Chondrocyte (in vitro differentiated cells): ENCODE measurements at places on chromosomes 3 and 15. TPM values are rescaled to one million over a fixed set of nuclear protein-coding genes. Genes with fewer than 3 reads are reported as not detected.

DNA sequence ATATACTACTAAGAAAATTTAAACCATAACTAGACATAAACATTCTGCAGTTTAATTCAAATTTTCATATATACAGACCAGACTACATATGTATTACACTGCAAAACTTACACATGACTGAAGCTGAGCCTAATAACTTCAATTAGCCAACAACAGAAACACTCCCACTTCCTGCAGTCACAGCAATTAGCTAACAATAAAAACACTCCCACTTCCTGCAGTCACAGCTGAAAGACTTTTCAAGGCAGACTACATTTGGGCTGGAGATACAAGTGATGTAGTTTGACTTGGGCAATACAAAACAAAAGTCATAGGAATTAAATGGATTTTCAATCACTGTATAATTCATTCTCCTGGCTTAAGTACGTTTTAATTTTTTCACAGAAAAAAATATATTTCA, 10.3 kb downstream of the TM2D3 start:
- no peak for DNase-seq

The BCHE gene
- 1.6 to 4.2 TPM (median 1.9 TPM) in 3 replicates for total RNA-seq

DNA sequence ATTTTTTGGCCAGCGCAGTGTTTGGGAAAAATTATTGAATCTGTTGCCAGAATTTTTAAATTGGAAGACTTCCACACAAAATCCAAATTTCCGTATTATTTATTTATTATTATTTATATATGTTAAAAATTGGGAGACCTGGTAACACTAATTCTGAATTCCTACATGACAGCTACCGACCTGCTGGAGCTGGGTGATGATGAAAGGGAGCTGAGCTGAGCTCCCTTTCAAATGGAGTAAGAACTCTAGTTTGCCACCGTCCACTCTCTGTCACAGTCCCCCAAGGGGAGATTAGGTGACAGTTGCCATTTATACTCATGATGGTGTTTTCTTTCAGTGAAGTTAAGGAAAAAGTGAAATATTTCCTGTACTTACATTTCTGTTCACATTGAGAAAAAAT, 1.4 kb downstream of the CRTC3 start:
- DNase-seq: no peak

- DNase-seq: no peak
Measured at GRCh38 chr3:39665441-39665840, 144.0 kb upstream of the MYRIP start.

DNA sequence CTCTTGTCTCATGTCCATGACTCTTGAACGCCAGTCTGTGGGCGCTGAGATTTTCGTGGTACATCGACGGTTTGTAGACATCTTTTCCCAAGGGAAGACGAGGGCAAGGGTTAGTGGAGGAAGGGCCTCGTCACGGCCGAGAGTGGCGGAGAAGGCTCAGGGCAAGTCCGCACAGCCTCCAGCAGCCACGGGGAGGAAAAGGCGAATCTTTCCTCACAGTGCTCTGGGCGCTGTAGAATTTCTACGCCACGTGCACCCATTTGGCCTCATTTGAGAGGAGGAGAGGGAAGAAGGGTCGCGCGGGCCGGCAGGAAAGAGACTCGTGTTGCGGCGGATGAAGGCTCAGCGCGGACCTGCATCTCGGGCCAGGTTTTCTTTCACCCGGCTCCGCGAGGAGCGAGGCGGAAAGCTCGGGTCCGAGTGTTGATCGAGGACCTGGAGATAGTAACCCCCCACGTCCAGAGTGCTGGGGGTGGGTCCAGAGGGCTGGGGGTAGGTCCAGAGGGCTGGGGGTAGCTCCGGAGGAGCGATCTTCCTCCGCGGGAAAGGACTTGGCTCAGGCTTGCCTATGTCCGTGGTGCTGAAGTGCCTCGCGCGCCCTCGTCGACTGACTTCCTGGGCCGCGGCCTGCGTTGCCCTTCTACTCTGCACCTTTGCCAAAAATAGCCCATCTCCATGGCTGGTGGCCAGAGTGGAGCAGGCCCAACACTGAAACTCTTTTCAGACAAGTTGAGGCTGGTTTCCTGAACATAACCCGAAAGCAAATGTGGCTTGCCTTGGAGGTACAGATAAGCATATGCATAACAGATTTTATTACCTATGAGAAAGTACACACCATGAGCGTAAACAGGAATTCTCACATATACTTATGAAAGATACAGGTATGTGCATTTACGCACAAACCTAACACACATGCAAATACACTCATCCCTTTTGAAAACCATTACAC, 1.1 kb downstream of the SLC35G2 start:
- no peak for DNase-seq

- DNase-seq: no peak
Measured at GRCh38 chr15:72706266-72706665, 20.3 kb downstream of the BBS4 start.

GRCh38 chr3:107543666-107544065, 20.9 kb downstream of the BBX start:
- DNase-seq: no peak

The GRK7 gene
- total RNA-seq: not detected in 3 replicates

GRCh38 chr15:54659646-54660045, 537.1 kb downstream of the RSL24D1 start:
- DNase-seq: no peak

The FOXL2 gene
- 0.18 to 0.22 TPM in 2 of 3 replicates, not detected in the other for total RNA-seq

DNA sequence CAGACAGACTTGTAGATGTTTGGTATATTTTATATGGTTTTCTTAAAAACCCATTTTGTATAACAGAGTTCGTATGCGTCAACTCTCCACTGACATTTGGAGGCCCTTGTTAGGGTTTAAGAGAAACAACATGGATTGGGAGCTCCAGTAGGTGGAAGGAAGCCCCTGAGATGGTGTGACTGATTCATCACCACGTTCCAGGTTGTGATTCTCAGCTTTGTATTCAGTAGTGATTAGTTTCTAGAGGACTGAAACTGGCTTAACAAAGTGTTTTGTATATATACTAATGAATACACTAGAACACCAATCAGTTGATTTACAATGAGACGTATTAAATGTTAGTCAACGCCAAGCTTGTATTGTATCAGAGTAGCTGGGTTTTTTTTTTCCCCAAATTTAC, 33.9 kb downstream of the SNRK start:
- DNase-seq: no peak

- DNase-seq: no peak
Measured at GRCh38 chr15:51736069-51736468, 1.4 kb downstream of the LYSMD2 start.

The SPSB4 gene
- 1.9 to 2.7 TPM (median 2.4 TPM) in 3 replicates for total RNA-seq

- no peak for DNase-seq
Measured at GRCh38 chr3:157086060-157086750, 73.7 kb downstream of the CCNL1 start.

GRCh38 chr15:96325541-96326327, 4.8 kb upstream of the NR2F2 start:
- DNase-seq: no peak

DNA sequence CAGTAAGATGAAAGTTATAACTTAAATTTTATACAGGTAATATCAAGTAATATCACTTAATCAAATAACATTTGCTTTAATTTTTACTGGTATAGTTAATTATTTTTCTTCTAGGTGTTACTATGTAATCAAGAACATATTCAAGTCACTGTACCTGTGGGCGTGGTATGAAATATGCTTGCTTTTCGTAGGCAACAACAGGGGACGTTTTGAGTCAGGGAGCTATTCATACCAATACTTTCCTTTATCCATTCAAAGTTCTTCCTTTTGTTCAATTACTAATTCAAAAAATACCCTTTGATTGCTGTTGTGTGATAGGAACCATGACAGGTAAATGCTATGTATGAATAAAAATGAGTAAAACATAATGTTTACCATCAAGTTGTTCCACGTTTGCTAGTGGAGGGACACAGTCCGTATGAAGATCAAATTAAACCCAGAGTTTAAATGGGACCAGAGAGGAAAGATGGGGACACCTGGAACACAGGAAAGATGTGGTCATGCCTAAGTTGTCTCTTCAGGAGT, 654.0 kb upstream of the KCNMB2 start:
- DNase-seq: no peak

DNA sequence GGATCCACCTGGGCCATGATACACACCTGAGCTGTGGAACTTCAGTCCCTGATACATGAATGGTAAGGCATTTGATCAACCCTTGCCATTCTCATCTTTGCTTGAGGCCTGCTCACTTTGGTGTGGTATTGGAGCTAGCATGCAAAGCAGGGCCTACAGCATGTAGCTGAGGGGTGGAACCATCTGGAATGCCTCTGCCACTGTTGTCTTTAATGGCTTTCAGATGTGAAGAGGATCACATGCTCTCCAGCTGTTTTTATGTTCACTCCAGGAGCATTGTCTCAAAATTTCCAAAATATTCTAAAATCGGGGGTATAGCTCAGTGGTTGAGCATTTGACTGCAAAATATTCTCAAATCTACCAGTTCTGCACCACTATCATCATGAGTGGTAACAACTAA, 64.4 kb upstream of the PHLDB2 start:
- no peak for DNase-seq

The EPHA6 gene
- 0.33 to 0.70 TPM (median 0.62 TPM) in 3 replicates for total RNA-seq

DNA sequence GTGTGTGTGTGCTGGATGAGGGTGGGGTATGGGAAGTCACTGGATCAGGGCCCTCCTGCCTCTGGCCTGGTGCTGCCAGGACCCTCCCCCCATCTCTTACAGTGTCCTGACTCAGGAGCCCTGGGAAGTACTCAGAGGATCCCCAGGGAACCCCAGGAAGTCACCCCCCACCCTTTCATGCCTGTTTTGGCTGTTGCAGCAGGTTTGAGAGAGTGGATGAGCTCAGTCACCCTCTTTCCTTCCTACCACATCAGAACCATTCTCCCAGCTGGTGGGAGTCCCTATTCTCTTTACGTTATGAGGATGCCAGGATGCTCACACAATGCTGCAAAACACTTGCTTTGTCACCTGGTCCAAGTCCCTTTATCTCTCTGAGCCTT, 59.0 kb downstream of the BDH1 start:
- DNase-seq: no peak

The CLDN18 gene
- not detected in 3 replicates for total RNA-seq

The ABI3BP gene
- total RNA-seq: 8.9 to 166 TPM (median 10.2 TPM) in 3 replicates

The RHOV gene
- total RNA-seq: 0.12 to 0.31 TPM in 2 of 3 replicates, not detected in the other

DNA sequence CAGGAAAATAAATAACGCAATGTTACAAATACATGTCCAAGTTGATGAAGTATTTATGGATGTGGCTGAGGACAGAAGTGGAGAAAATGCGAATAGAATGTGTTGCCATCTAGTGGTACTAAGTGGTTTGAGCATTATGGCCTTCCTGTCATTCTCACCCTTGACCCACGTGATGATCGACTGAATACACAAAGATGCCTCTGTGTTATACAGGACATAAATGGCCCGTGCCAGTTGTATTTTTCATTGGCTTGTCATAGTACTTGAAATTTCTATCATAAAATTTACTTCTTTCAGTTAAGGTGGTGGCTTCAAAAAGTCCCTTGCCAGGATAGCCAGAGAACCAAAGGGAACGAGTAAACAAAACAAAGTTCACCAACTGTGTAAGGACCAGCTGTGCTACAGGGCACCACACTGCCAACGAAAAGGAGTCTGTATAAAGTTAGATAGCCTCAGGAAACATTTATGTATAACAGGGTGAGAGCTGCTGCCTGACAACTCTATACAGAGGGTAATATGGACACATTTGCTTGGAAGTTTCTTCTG, 103.7 kb downstream of the MYH15 start:
- no peak for DNase-seq

The RTP3 gene
- not detected in 3 replicates for total RNA-seq

The TRIM42 gene
- total RNA-seq: not detected in 3 replicates

- no peak for DNase-seq
Measured at GRCh38 chr3:98777801-98778220, 14.7 kb downstream of the ST3GAL6 start.

The CMTM7 gene
- total RNA-seq: 8.8 to 10.6 TPM (median 9.3 TPM) in 3 replicates

GRCh38 chr3:31980530-31981205, 394 bp downstream of the OSBPL10 start:
- DNase-seq: no peak

GRCh38 chr15:85331655-85332285, 48.6 kb upstream of the AKAP13 start:
- DNase-seq: no peak

- DNase-seq: no peak
Measured at GRCh38 chr3:58858126-58858525, 191.6 kb upstream of the FAM3D start.

- DNase-seq: no peak
Measured at GRCh38 chr3:43363621-43364266, 77.4 kb downstream of the SNRK start.

DNA sequence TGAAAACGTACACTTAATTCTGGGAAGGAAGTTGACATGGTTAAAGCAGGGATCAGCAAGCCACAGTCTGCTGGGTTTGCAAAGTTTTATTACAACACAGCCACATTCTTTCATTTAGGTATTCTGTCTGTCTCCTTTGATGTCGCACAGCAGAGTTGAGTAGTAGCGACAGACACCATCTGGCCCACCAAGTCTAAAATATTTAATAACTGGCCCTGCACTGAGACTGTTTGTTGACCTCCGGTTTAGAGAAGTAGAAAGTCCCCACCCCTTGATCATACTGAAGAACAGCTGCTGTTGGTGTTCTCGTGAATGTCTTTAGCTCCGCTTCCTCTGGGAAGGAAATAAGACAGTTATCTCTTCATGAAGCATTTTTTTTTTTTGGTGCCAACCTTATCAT, 66.2 kb downstream of the MCTP2 start:
- no peak for DNase-seq

The ABHD17C gene
- total RNA-seq: 6.6 to 8.9 TPM (median 8.0 TPM) in 3 replicates

DNA sequence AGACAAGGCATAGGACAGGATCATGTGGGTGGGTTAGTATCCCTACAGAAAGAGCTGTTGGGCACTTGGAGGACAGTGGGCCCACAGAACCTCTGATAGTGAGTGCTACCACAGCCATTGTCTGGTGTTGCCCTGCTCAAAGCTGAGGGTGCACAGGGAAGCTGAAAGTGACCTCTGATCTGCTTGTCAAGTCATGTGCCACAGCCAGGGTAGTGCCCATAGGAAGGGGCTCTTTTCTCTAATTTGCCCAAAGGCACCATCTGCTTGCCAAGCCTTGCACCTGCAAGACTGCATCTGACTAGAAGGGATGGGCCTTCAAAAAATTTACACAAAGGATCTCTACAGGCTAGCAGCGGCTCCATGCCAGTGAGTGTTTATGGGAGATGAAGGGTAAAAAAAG, 87.4 kb upstream of the GSK3B start:
- no peak for DNase-seq

GRCh38 chr15:62850791-62851291, 191.7 kb upstream of the TPM1 start:
- DNase-seq: no peak

DNA sequence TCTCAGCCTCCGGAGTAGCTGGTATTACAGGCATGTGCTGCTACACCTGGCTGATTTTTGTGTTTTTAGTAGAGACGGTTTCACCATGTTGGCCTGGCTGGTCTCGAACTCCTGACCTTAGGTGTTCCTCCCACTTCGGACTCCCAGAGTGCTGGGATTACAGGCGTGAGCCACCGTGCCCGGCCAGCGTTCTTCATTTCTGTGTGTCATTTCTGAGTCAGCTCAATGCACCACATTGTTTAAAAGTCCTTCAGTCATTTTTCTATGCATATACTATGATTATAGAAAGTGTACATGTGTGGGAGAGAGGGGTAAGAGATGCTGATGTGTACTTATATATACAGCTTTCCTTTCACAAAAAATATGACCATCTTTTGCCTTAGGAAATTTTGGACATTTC, 2.1 kb downstream of the QTRT2 start:
- no peak for DNase-seq
